ENCODE measurements at places on chromosomes 4 and X.

DNA sequence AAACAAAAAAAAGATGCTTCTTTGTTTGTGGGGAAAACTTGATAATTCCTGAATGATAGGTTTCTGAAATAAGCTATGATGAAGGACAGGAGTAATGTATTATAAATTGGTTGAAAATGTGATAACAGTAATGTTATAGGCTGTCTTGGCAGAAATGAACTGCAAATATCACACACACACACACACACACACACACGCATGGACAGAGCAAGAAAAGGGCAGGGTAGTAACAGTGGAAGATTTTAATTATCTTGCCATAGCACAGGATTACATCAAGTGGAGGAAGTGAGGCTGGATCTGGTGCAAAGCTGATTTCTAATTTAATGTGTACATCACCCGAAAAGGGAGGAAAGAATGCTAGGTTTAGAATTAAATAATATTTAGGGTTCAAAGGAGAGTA is 97.5 kb upstream of the CXXC4 start:
- no peak for DNase-seq

DNA sequence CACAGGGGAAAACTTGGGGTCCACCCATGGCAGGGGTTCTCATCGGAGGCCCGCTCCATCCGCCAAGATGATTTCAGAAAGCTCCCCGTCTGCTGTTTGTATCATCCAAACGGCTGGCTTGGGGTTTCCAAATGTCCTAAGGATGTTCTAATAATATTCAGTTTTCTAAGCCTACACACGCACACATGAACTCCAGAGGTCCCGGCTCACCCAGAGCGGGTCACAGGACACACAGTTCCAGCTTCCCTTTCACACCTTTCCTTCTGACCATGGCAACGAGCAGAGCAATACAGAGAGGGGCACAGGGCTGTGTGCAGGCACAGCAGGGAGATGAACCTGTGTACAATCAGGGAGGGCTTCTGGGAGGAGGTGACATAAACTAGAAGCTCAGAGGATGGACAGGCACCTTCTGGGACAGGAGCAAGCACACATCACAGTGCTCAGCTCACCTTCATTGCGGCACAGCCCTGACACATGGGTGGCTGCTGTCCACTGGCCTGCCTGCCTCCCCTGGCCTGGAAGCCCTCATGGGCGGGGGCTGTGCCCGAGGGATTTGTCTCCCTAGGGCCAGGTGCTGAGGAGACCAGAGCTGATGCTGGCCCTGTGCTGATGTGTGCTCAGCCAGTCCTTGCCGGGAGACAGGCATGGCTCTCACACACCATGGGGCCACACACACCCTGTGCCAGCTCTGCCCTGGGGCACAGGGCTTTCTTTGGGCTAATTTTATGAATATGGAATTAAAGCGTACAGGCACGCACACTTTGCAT is 44.8 kb downstream of the ABLIM2 start:
- DNase-seq: no peak

DNA sequence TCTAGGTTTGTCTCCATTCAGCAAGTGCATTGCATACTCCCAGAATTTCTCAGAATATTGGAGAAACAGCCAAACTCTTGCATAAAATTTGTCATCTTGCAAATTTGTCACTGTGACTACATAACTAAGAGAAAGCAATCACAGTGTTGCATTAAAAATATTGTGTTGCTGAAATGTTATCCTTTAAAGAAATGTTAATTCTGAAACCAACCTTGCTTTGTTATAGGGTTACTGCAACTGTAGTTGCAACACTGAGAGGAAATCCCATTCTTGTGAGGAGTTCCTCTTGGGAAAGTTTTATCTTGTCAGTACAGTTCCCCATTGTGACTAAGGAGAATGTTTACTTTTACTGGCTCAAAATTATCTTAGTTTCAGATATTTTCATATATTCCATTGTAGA is 20.9 kb downstream of the CYBB start:
- DNase-seq: no peak

DNA sequence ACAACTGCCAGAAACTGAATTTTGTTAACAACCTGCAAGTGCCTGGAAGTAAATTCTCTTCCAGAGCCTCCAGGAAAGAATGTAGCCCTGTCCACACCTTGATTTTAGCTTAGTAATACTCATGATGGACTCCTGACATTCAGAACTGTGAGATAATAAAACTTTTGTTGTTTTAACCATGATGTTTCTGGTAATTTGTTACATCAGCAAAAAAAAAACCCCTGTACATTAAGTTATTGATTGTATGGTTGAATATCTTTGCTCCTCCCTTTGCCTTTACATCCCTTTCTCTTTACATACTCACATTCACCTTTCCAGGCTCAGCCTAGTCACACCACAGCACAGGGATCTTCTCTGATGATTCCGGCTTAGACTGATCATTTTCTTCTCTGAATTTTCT is 881.8 kb upstream of the GRID2 start:
- no peak for DNase-seq

- DNase-seq: no peak
Observed at GRCh38 chr4:139851133-139851532, 185.5 kb downstream of the MGST2 start.

DNA sequence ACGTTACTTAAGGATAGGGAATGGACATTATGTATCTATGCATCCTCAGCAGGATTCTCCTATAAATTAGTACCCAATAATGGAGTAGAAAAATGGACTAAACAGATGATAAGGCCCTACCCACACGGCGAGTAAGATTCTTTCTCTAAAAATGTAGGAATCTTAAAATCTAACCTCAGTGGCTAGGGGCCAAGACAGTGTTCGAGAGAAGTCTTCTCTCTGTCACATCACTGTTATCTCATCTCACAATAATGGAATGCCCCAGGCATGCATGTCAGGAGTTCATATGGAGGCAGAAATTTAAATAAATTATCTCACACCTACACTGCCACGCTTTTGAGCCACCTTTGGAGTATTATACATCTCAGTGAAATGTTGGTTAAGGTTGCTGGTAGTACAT is 132.9 kb downstream of the LDB2 start:
- no peak for DNase-seq

DNA sequence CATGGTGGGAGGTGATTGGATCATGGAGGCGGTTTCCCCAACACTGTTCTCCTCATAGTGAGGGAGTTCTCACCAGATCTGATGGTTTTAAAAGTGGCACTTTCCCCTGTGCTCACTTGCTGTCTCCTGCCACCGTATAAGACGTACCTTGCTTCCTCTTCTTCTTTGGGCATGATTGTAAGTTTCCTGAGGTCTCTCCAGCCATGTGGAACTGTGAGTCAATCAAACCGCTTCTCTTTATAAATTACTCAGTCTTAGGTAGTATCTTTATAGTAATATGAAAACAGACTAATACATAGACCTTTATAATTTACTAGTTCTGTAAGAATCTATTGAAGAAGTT is 82.5 kb upstream of the PITX2 start:
- no peak for DNase-seq

DNA sequence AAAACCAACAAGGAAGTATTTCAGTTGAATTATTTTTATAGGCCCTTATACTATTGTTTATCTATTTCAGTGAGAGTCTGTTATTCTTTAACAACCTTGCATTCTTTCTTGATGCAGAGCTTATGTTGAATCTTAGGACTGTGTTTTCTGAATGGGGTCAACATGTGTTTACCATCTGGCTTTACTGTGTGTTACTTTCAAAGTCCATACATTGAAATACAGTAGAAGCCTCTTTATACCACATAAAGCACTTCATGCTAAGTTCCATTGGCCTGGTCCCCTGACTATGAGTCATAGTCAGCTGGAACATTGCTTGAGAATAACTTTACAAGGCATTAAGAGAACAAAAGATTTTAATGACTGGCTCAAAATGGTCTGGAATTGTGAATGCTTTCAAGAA is 152.6 kb downstream of the GASK1B start:
- DNase-seq: no peak

DNA sequence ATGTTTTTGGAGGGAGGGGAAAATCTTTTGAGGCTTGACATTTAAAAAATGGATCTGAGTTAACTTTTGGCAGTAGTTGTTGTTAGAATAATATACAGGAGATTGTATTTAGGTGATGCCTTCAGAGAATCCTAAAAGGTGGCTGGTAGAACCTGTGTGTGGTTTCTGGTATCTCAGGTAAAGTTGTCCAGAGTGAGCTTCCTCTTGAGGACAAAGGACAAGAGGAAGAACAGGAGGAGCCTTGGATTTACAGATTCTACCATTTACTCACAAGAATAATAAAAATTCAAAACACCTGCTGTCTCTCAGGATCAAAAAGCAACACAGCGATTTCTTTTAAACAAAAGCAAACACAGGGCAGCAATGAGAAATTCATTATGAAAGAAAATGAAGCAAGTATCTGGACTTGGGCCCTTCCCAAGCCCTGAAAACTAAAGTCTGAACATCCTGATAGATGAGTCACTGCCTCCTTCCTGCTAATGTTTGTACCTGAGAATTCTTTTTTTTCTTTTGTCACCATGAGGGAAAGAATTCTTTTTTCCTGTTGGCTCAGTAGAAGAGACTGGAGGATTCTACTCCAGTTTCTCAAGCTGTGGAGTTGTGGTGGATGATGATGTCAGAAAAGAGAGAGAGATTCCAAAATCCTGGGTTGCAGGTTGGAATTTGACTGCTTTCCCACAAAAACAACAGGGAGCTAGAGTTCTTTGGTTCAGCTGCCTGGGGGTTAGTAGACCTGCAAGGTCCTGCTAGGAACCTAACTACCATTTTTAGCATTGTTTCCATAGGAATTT is 31.5 kb upstream of the RAPGEF2 start:
- no peak for DNase-seq

DNA sequence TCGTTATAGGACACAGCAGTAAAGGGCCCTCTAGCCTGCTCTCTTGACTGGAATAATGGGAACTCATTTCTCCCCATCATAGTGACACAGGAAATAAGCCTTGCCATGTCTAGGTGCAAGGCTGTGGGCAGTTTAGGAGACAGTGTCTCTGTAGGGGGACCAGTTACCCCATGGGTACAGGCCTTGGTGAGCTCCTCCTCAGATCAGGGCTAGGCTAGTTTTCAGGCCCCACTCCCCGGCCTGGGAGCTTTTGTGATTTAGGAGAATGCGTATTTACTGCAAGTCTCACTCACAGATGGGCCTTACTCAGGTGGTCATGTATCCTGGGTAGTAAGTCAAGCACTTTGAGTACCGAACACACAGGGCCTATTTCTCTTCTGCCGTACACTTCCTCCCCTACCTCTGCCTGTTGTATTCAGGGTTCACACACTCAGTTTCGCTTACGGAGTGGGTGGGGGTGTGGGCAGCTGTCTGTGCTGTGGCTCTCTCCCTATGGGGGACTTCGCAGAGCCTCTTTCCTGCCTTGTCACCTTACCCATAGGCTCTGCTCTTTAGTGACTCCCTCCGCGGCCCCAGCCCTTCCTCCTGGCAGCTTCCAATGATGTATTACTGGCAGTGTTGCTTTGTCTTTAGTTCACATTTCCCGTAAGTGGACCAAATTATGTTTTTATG is 34.2 kb downstream of the FAM193A start:
- peak; percentile 72 for DNase-seq

GRCh38 chr4:56414135-56414670 is 21.2 kb downstream of the PPAT start:
- no peak for DNase-seq

- peak; percentile 65 for DNase-seq
Observed at GRCh38 chr4:123477711-123478209, 81.2 kb downstream of the SPRY1 start.

DNA sequence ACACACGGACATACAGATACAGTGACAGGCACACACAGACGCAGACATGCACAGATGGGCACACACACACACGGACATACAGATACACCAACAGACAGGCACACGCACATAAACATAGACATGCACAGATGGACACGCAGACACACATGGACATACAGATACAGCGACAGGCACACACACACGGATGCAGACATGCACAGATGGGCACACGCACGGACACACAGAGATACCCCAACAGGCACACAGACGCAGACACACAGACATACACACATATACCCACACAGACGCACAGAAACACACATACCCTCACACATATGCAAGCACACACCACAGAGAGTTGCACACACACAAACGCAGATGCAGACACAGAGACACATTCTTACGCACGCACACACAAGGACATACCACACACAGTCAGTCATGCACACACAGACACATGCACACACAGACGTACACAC is 24.4 kb upstream of the SLC25A6 start:
- no peak for DNase-seq

- no peak for DNase-seq
Observed at GRCh38 chr4:119268466-119268865, 53.5 kb downstream of the FABP2 start.

- peak; percentile 75 for DNase-seq
Observed at GRCh38 chr4:83231620-83232076, 53.0 kb downstream of the COQ2 start.

DNA sequence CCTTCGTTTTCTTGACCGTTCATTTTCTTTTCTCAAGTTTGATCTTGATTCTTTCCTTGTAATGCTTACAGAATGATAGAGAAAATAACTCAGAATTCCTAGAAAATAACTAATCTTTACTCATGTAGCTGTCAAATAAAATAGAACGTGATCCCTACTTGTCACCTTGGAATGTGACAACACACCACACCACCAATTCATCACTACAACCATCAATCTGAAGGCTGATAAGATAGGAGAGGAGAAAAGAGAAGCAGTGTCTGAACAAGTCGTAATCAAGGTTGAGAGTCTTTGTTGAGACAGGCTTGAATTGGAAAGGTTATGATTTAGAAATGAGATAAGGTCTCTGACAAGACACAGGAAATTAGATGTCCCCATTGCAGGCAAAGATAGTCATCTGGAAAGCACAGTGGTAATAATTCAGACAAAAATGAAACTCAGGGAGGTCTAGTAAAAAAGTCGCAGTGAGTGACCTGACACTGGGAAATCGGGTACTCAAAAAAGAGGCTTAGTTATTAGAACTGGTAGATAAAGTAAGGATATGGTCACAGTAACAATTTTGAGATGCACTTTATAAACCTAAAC is 456.2 kb downstream of the FAT4 start:
- DNase-seq: no peak

GRCh38 chr4:2827071-2827873 is 16.4 kb upstream of the ADD1 start:
- DNase-seq: no peak

DNA sequence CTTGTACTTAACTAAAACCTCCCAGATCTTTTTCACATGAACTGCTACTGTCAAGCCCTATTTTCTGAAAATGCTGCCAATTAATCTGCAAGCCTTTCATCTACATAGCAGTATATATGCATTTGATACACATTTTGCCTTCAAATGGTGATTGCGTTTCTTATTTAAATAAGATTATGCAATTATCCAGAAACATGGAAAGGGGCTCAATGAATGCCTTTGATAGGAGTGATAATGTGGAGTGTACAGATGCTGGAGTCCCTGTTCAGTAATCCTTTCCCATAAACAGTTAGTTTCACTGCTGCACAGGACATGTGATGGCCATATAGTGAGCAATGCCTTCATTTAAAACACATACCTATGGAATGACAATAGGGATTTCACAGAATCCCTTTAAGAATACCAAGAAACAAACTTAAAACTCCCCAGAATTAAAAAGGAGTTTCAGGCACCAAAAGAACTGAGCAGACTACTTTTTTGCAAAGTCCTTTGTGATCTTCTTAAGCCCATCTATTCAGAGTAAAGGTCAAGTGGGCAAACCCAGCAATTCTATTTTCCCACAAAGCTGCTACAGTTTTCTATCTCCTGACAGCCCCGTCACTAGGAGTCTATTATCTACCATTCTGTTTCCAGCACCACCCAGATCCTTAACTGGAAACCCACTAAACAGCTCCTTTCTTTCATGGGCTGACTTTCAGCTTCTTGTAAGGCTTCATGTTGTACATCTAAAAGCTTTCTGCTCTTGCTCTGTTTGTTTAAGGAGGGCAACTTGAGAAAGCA is 120.3 kb downstream of the UNC5C start:
- no peak for DNase-seq

Data from activated CD4-positive, alpha-beta T cell treated with anti-CD3 and anti-CD28 coated beads, Interleukin-2, amount 10 ng/mL, durations not matched to agents 7 days and 5 days (primary cell).